ENCODE measurements at places on chromosomes 6 and 20. TPM values are rescaled to one million over a fixed set of nuclear protein-coding genes. Genes with fewer than 3 reads are reported as not detected.

GRCh38 chr6:125300992-125301434, 754 bp downstream of the HDDC2 start:
- DNase-seq, result no peak

- DNase-seq, result no peak
Observed at GRCh38 chr6:23202207-23202606, 632.8 kb downstream of the HDGFL1 start.

- peak; percentile 29 for DNase-seq
Observed at GRCh38 chr6:31042806-31043205, 32.5 kb downstream of the MUC22 start.

- no peak for DNase-seq
Observed at GRCh38 chr6:115986026-115986425, 74.7 kb downstream of the FRK start.

GRCh38 chr6:148955441-148955840, 208.6 kb downstream of the UST start:
- DNase-seq, result no peak

DNA sequence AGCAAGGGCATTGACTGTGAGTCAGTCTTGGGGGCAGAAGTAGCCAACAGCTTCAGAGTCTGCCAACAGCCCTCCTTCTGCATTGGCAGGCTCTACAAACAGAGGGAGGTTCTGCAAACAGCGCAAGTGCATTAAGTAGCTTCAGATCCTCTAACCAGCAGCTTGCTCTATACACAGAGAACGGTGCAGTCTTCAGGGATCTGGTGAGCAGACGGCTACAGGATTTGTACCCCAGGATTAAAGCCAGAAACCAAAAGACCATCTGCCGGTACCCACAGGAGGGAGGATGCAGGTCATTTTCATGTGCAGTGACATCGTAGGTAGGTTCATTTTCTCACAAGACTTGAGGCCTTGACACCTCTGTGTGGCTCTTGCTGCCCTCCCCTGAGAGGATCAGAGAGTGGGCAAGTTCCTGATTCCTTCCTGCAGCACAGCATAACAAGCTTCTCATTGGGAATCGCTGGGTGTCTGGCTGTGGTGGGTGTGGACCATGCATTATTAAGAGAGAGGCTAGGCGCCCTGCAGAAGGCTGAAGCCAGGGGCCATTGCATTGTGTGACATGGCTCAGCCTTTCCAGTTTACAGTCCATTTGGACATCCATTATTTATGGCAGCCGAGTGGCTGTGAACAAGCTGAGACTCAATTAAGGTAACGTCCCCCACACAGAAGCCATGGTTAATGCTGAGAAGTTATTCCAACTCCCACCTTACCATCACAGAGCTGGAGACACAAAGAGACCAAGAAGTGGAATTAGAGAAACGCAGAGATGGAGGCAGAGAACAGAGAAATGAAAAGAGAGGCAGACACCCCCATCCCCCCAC, 250.0 kb downstream of the LRFN2 start:
- no peak for DNase-seq

GRCh38 chr6:109052852-109053251, 41.8 kb downstream of the SESN1 start:
- no peak for DNase-seq

GRCh38 chr6:8268156-8268555, 165.8 kb upstream of the EEF1E1 start:
- no peak for DNase-seq

GRCh38 chr6:16757332-16757731, 3.9 kb downstream of the ATXN1 start:
- no peak for DNase-seq

DNA sequence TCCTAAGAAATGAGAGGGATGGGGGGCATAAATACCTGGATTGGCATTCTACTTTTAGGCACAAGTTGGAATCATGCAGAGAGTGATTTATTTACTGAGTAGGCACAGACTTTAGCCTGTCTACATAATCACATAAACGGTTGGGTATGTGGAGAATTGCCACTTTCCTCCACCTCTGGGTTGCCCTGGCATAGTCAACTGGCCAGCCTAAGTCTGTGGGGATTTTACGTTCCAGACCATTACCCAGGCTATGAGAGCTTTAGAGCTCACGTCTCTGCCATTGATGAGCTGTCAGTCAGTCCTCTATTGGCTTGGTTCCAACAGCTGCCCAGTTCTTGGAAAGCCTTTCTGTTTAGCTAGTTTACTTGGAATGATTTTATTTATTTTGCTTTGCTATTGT, 5.0 kb upstream of the BHLHE23 start:
- no peak for DNase-seq

- DNase-seq, result no peak
Observed at GRCh38 chr6:169689287-169689686, 12.5 kb downstream of the WDR27 start.

DNA sequence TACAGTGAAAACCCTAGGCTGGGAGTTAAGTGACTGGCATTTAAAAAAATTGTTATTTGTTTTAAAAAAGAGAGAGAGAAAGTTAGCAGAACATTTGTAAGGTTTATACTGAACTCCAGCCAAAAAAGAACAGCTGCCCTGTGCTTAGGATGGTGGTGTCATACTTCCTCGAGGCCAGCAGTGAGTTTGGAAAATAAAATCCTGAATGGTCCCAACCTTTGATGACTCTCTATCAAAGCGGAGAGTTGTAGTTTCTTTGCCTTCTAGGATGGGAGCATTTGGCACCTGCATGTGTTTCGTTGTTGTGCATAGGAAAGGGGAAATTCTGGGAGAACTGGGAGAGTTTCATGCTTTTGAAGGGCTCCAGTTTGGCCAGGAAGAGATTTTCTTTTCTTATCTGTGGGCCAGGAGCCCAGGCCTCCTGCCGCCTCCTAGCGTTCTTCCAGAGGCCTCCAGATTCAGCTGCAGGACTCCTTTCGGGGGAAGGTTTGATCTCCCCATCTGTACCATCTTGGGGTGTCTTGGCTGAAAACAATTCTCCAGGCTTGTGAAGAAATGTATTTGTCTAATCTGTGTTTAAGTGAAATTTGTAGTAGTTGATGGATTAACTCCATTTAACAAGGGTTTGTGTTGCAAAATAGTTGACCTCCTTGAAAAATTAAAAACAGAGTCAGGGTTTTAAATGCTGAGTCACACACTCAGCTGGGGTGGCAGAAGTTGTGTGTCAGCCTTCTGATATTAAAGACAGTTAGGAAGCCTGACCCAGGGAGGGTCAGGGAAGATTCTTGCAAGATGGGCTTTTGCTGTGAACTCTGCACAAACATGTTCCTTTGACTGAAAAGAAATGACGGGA, 63.4 kb downstream of the TXNDC5 start:
- DNase-seq, result peak; percentile 32

GRCh38 chr6:131510094-131510493, 62.9 kb upstream of the ARG1 start:
- DNase-seq, result no peak

GRCh38 chr20:60254901-60255411, 296.7 kb downstream of the CDH26 start:
- DNase-seq, result no peak

- no peak for DNase-seq
Observed at GRCh38 chr6:137475103-137475502, 19.1 kb downstream of the OLIG3 start.

DNA sequence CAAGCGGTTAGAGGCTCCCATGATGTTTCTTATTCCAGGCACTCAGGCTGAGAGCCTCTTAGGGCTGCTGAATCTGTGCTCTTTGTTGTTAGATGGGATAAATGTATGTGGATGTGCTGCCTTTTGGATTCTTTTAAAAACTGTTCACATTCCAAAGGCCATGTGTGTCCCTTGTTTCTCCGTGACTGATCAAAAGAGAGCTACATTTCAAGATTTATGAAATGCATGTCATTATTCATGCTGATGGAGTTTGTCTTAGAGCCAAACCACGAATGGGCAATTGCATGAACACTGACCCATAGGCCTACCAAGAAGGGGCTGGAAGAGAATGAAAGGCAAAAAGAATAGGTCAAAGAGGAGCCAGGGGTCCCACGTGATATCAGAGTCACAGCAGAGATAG, 104.9 kb upstream of the TSHZ2 start:
- DNase-seq, result no peak

DNA sequence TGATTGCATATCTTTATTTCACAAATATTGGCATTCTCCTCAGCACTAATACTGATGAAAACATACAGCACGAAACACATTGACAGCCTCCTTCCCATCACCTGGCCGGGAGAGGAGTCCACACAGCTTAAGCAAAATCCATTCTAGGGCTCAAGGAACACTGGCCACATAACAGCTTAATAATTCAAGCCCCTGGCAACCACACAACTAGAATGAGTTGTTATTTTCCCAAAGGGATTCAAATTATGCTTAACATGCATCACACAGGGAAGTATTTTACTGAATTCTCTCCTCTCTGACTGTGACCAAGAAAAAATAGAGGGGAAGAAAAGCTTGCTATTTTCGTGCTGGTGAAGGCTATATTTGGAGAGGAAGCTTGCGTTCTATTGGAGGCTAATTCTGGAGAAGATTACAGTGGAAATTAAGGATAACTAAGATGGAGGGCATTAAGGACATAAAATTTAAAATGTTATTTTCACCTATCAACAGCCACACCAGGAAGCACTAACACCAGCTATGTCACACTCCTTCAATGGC, 198.5 kb downstream of the ADGRG6 start:
- DNase-seq, result no peak

- DNase-seq, result peak; percentile 42
Observed at GRCh38 chr20:19750907-19751636, 7.0 kb upstream of the RIN2 start.

- DNase-seq, result peak; percentile 50
Observed at GRCh38 chr20:19012676-19013075, 199.1 kb downstream of the SCP2D1 start.

- DNase-seq, result no peak
Observed at GRCh38 chr20:19430641-19431315, 218.3 kb downstream of the SLC24A3 start.

DNA sequence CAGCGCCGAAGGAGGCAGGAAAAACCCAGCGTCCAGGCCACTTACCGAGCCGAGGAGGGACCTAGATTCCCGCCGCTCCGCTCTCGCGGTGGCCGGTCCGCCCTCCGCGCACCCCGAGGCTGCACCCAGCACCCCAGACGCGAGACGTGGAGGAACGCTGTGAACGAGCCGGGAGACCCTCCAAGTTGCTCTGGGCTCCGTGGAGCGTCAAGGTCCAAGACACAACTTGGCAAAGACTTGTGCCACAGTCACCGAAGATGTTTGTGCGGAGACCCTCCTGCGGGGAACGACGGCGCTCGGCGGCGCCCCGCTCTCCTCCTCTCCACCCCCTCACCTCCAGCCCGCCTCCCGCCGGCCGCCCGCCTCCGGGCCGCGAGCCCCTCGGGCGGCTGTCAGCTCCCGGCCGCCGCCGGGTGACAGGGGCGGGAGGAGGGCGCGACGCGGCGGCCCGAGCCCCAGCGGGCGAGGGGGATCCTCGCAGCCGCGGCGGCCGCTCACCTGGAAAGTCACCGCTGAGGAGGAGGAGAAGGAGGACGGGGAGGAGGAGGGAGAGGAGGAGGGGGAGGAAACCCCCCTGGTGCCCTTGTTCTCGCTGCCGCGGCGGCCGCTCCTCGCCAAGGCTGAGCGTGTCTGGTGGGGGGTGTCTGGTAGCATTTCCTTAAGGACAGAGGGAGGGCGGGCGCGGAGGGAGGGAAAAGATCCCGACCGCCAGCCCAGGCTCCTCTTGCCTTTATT, 637 bp upstream of the HIVEP2 start:
- DNase-seq, result peak; percentile 70

- no peak for DNase-seq
Observed at GRCh38 chr6:24882835-24883555, 52.8 kb downstream of the RIPOR2 start.

GRCh38 chr6:95867205-95867604, 148.6 kb upstream of the FUT9 start:
- DNase-seq, result no peak

DNA sequence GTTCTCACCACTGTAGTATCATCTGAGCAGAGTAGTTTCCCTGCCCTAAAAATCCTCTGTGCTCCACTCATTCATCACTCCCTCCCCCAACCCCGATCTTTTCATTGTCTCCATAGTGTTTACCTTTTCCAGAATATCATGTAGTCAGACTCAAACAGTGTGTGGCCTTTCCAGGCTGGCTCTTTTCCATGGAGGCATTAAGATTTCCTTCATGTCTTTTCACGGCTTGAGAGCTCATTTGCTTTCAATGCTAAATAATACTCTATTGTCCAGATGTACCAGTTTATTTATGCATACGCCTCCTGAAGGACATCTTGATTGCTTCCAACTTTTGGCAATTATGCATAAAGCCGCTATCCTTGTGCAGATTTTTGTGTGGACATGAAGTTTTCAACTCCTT, 235.8 kb downstream of the PHACTR1 start:
- DNase-seq, result no peak

DNA sequence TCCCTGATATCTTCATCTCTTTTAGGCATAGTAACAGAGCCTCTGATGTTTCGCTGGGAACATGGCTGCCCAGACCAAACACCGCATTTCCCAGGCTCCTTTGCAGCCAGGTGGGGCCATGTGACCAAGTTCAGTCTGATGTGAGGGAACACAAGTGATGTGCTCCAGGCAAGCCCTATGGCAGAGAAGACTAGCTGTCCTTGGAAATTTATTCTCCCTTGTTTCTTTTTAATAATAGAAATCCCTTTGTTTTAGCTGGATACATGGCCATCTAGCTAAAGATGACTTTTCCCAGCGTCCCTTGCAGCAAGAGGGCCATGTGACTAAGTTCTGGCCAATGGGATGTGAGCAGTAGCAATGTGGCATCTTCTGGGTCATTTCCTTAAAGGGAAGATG, 30.8 kb downstream of the SLC2A10 start:
- no peak for DNase-seq

- no peak for DNase-seq
Observed at GRCh38 chr6:18211338-18211737, 53.0 kb downstream of the DEK start.

- no peak for DNase-seq
Observed at GRCh38 chr6:68296126-68296525, 339.0 kb upstream of the ADGRB3 start.

DNA sequence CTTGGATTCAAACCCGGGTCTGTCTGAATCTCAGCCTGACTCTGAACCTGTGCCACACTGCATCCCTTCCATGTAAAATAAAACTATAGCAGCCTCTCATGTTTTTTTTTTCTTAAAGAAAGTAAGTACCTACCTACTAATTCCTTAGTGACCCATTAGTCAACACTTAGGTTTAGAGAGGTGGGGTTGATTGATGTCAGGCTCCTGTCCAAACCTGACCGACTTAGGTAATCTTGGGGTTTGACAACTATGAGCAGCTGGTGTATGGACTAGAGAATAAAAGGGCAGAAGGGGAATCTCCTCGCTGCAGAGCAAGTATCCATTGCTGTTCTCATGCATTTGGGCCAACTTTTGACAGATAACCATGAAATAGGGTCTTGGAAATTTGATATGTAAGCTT, 6.5 kb downstream of the NKAIN2 start:
- DNase-seq, result no peak

Gene ZFP64
- polyA plus RNA-seq, result 5.6 TPM

Gene SMPD2
- 17.4 TPM for polyA plus RNA-seq

Gene PDYN
- polyA plus RNA-seq, result not detected

Gene CLDN20
- polyA plus RNA-seq, result not detected

Gene SLC32A1
- polyA plus RNA-seq, result not detected

Gene TREM2
- 7.4 TPM for polyA plus RNA-seq

Gene POM121L2
- polyA plus RNA-seq, result not detected
